ENCODE measurements at places on chromosomes 12 and 14.

DNA sequence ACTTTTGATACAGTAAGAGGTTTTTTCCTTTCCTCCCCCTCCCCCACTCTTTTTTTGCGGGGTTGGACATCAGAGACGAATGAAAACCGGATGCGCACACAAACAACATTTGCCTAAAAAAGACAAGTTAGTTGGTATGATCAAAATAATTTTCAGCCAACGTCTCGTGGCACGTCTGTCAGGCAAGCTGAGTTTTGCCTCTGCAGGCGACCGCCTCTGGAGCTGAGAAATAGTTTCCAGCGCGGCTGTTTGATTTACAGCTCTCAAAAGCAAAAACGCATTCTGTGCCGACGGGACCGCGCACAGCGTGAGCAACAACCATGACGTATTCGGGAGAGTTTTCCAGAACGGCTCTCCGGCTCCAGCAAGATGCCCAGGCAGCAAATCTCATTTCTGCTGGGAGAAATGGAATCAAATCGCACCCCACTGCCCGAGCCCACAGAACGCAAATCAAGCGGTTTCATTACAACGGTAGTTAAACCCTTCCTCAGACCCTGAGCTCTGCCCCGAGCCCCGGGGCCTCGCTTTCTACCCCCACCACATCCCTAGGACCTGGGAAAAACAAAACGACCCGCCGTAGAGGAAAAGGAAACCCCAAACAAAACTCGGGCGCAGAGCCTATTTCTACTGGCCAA is 14.2 kb upstream of the CALM1 start:
- DNase-seq, result peak; percentile 45

GRCh38 chr12:113439606-113440030 is 17.4 kb downstream of the SDSL start:
- peak; percentile 25 for DNase-seq

DNA sequence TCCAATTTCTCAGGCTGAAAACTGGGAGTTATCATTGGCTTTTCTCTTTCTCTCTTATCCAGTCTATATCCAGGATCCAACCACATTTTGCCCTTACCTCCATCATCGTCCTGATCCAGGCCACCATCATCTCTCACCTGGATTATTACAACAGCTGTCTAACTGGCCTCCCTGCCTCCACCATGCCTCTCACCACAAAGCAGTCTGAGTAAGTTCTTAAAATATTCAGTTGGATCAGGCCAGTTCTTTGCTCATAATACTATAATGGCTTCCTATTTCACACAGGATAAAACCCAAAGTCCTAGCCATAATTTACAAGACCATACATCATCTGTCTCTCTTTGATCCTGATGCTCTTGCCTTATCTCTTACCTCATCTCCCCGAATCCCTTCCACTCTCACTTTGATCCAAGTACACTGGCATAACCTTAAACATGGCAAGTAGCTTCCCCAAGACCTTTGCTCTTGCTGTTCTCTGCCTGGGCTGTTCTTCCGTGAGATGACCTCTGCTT is 133.4 kb upstream of the RAP1B start:
- no peak for DNase-seq

GRCh38 chr12:50017641-50018040 is 7.7 kb downstream of the RACGAP1 start:
- DNase-seq, result no peak

DNA sequence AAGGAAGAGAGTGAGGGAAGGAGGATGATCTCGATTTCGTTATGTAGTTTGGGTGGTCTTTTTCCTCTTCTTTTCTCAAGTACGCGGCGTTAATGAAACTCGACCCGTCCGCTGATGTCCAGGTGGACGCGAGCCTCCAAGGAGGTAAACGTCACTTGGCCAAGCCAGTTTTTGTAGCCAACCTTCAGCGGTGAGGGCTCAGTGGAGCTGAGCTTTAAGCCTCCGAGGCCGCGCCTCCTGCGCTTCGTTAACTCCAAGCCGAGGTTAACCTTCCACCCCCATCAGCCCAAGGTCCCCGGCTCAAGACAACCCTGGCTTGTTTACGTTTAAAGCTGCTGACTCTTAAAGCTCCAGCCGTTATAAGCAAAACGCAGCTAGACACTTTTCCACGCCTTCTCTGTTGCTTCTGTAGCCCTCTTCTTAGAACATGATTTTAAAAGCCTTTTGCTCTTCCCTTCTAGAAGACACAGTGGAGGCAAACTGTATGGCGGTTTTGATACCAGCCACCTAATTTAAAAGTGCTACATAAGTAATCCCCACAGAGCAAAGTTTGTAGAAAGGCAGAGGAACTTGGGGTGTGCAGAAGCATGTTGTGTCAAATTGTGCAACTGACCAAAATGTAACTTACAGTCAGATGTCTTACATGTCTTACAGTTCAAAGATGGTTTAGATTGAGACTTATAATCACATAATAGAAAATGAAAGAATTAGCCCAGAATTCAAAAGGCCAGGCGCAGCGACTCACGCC is 923 bp upstream of the ITPR2 start:
- DNase-seq, result no peak

GRCh38 chr12:48572326-48572725 is 2.5 kb upstream of the LALBA start:
- peak; percentile 10 for DNase-seq

DNA sequence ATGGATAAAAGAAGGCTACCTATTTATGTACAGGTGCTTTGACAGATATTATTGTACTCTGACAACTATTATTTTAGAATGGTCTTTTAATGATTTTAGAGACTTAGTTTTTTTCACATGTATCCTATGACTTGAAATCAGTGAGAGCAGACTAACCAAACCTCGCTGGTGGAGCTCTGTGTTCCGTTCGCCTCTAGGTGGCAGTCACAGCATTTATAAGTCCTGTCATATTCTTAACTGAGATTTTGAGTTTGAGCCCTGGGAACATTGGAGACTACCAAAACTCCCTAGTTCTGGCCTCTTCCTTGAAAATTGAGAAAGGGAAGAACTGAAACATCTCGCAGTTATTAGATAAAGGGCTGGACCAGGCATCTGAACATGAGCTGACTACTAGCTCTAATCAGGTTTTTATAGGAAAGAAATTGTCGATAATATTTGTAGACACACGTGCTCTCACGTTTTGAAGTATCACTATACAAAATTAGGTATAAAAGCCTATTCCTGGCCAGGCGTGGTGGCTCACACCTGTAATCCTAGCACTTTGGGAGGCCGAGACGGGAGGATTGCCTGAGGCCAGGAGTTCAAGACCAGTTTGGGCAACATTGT is 48.3 kb downstream of the TTLL5 start:
- DNase-seq, result peak; percentile 43

DNA sequence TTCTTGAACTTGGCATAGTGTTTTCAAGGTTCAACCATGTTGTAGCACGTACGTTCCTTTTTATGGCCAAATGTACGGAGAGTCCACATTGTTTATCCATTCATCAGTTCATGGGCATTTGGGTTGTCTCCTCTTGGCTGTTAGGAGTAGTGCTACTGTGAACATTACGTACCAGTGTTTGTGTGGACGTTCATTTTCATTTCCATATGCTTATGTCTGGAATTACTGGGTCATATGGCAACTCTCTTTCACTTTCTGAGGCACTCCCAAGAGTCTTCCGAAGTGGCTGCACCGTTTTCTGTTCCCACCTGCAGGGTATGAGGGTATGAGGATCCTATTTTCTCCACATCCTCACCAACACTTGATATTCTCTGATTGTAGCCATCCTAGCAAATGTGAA is 49.1 kb upstream of the TSPAN9 start:
- DNase-seq, result no peak

- DNase-seq, result no peak
These were observed 202.6 kb downstream of the TMX1 start for GRCh38 chr14:51442513-51443175.

GRCh38 chr12:52838609-52839435 is 4.7 kb upstream of the KRT79 start:
- DNase-seq, result no peak

DNA sequence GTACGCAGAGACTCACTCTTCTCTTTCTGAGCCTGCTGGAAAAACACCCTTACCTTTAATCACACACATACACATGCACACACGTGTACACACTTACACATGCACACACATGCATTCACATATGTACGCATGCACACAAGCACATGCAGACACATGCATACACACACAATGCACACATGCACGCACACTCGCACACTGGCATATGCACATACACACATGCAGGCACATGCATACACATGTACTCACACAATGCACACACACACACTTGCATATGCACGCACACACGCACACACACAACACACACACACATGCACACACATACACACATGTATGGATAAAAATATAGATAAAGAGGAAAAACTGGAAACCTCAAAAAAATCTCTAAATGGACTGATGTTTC is 249.0 kb downstream of the GLT1D1 start:
- DNase-seq, result no peak

GRCh38 chr12:45098766-45099165 is 47.9 kb upstream of the DBX2 start:
- no peak for DNase-seq

GRCh38 chr12:49976557-49976956 is 3.8 kb downstream of the AQP6 start:
- no peak for DNase-seq

DNA sequence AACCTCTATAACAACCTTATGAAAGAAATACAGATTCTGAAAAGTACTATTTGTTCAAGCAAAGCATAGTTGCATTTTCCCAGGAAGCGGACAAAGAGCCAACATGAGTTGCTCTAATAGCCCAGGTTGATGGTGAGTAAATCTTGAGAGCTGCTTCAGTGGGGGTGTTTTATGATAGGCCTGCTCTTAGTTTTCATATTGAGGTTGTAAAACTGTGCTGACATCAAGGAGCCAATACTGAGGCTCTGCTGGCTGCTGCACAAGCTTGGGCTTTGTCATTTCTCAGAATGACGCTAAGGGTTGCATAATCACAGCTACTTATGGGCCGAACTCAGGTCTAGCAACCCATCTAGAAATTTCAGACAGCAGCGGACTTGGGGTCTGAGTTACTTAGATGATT is 11.5 kb downstream of the TBC1D30 start:
- no peak for DNase-seq

DNA sequence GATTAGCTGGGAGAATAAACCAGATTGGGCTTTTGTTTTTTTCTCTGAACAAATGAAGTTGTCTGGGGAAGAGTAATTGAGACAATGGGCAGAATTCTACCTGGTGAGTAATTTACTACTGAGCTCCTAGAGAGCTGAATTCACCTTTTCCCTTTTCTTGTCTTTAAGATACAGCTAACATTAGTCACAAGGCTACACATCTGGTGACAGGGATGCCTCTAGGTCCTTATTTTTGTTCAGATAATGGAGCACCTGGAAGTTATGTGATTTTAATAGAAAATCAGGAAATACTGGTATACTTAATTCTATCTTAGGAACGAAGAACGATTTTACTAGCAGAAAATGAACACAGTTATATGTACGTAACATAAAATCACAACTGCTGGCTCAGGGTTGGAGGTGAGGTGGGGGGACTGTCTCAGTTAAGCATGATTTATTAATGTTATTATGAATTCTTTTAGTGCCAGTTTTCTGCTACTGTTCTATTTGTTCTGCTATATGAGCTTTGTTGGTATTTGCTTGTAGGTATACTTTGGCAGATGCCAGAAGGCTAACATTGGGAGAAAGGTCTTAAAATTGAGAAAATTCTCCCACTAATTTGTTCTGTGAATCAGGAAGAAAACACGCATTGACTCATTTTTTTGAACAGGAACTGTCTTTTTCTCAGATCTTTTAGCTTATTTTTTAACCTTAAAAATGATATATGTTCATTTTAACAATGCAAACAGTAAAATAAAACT is 482.7 kb upstream of the RGS6 start:
- DNase-seq, result no peak

- no peak for DNase-seq
These were observed 23.6 kb downstream of the IRF2BPL start for GRCh38 chr14:77004711-77005460.

DNA sequence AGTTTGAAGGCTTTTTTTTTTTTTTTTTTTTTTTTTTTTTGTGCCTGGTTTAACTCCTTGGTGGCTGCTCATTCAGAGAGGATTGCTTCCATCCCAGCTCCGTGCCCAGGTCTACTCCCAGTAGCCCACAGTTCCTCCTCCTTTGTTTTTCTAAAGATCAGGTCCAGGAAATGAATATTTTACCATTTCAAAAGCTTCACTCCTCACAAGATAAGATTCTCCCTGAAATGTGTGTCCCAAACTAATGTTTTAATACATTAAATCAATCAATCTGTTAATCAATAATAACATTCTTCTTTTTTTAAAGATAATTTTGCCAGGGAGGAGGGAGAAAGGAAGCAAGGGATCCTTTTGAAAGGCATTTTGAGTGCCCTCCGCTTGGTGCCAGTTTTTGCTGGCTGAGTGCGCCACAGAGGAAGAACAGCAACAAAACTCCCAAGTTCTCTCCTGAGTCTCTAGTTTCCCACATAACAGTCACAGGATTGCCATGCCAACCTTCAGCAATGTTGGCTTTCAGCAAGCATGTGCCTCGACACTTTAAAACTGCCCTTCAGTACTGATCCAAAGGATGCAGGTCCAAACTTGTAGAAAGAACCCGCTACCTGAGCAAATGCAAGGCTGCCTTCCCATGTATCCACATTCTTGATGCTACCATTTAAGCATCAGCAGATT is 99.2 kb downstream of the RMST start:
- no peak for DNase-seq

- no peak for DNase-seq
These were observed 28.8 kb downstream of the HNRNPC start for GRCh38 chr14:21240417-21240816.

DNA sequence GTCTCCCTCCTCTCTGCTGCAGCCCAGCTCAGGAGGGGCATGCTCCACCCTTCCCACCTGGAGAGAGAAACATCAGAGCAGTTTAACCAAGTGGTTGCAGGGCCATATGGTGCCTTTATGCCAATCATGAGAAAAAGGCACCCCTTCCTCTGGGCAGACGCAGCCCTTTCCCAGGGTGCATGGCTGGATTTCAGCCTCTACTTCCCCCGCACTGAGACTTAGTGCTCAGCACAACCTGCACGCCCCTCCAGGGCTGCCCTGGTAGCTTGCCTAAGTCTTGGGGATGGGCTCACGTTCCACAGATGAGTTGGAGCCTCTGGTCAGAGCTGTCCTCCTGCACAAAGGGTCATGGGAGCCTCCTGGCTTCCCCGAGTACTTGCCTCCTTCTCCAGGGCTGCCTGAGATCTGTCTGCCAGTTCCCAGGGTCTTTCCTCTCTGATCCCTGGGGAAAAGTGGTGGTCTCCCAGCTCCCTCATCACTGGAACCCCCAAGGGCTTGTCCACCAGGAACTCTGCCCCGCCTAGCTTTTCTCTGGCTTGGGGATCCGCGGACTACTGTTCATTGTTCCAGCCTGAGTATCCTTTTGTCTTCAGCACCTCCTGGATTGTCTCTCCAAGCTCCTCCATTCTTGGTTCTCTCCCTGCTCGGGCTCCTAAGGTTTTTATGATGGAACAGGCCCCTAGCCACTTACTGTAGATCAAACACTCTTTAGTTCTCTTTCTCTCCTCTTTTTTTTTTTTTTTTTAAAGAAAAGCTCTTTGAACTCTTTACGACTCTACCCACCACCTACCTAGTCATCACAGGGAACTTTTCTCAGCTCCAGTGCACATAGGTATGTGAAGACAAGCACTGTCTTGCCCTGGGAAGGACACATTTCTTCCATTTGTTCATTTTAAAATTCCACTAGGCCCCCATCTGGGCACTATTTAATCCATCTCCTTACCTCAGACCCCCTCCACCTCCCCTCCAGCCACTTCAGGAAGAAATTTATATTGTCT is 6.1 kb upstream of the KRT74 start:
- DNase-seq, result no peak

- DNase-seq, result no peak
These were observed 381.8 kb downstream of the KCNH5 start for GRCh38 chr14:62663456-62663821.
